Activated CD4-positive, alpha-beta T cell treated with anti-CD3 and anti-CD28 coated beads, Interleukin-2, amount 10 ng/mL, durations not matched to agents 24 days and 14 days (primary cell): ENCODE measurements at places on chromosomes 4 and X.

- no peak overlapping the region for H3K27ac ChIP-seq
- no peaks in the 10 kb centered on the region for H3K27me3 ChIP-seq
- H3K4me1 ChIP-seq = no peaks in the 10 kb centered on the region
- H3K4me3 ChIP-seq = no peak overlapping the region
- no peaks in the 10 kb centered on the region for H3K36me3 ChIP-seq
- DNase-seq = no peak
Measured at GRCh38 chr4:66633477-66633876, 911.8 kb downstream of the CENPC start.

- no peaks in the 10 kb centered on the region for H3K36me3 ChIP-seq
- H3K27me3 ChIP-seq = peaks cover 1% of the 10 kb centered on the region
- no peak overlapping the region for H3K4me3 ChIP-seq
- H3K27ac ChIP-seq = no peak overlapping the region
- no peaks in the 10 kb centered on the region for H3K4me1 ChIP-seq
- DNase-seq = no peak
Measured at GRCh38 chr4:87717276-87718031, 67.4 kb downstream of the DMP1 start.

DNA sequence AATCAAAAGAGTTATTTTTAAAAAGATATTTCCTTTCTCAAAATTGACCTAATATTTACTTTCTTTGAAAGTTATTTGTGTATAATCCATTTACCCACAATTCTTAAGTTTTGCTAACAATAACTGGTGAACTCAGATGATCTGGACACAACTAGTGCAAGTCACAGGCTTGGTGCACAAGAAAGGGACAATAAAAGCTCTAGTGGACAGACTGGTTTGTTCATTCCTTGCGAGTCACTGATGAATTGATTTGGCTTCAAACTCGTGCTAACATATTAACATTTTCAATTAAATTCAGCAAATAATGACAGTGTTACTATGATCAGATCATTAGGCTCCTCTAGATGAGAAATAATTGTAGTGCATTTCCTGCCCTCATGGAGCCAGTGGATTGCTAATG lies 169.2 kb downstream of the BMPR1B start:
- no peak for DNase-seq
- H3K36me3 ChIP-seq = no peaks in the 10 kb centered on the region
- peaks cover 6% of the 10 kb centered on the region for H3K27me3 ChIP-seq
- H3K27ac ChIP-seq = no peak overlapping the region
- H3K4me1 ChIP-seq = no peaks in the 10 kb centered on the region

DNA sequence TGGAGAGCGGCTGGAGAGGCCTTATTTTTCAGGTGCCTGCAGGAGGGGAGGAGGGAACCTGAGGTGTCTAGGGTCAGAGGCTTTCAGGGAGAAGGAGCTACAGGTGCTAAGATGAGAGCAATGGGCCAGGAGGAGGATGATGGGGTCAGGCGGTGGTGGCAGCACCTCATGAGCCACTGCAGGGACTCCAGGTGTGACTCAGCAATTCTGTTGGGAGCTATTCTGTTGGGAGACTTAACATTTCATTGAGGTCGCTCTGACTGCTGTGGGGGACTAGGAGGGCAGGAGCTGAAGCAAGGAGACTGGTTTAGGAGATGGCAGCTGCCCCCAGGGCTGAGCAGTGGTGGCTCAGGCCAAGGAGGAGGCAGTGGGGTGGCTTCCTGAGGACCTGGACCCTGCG lies 65.0 kb downstream of the CLDN34 start:
- peaks cover 3% of the 10 kb centered on the region for H3K4me1 ChIP-seq
- no peak for DNase-seq
- no peaks in the 10 kb centered on the region for H3K27me3 ChIP-seq
- H3K4me3 ChIP-seq = no peak overlapping the region
- peaks cover 6% of the 10 kb centered on the region for H3K36me3 ChIP-seq
- H3K27ac ChIP-seq = no peak overlapping the region

GRCh38 chr4:101790521-101791181 lies at the start of gene BANK1:
Gene BANK1 (plus strand): TSS chr4:101790730. CDS start chr4:101790881, 151 bp downstream.
- H3K4me1 ChIP-seq = peaks cover 12% of the 10 kb centered on the region
- H3K27me3 ChIP-seq = peaks cover 54% of the 10 kb centered on the region
- no peak within 1 kb of the TSS for H3K27ac ChIP-seq
- peak within 1 kb of the TSS; percentile 86 for H3K4me3 ChIP-seq
- DNase-seq = peak; percentile 79
- H3K36me3 ChIP-seq = peaks cover 3% of the 10 kb centered on the region

- H3K4me1 ChIP-seq = peaks cover 22% of the 10 kb centered on the region
- peaks cover 4% of the 10 kb centered on the region for H3K36me3 ChIP-seq
- no peak overlapping the region for H3K27ac ChIP-seq
Measured at GRCh38 chrX:132862562-132862961, 95.9 kb downstream of the HS6ST2 start.

- H3K36me3 ChIP-seq = no peaks in the 10 kb centered on the region
- H3K27me3 ChIP-seq = no peaks in the 10 kb centered on the region
- no peak overlapping the region for H3K4me3 ChIP-seq
- no peak overlapping the region for H3K27ac ChIP-seq
- no peaks in the 10 kb centered on the region for H3K4me1 ChIP-seq
Measured at GRCh38 chr4:140856621-140857062, 100.5 kb upstream of the TBC1D9 start.

- no peak for DNase-seq
- no peaks in the 10 kb centered on the region for H3K36me3 ChIP-seq
- H3K27me3 ChIP-seq = no peaks in the 10 kb centered on the region
- H3K4me1 ChIP-seq = peaks cover 14% of the 10 kb centered on the region
- no peak overlapping the region for H3K4me3 ChIP-seq
Measured at GRCh38 chr4:173214661-173215060, 46.0 kb downstream of the GALNT7 start.

DNA sequence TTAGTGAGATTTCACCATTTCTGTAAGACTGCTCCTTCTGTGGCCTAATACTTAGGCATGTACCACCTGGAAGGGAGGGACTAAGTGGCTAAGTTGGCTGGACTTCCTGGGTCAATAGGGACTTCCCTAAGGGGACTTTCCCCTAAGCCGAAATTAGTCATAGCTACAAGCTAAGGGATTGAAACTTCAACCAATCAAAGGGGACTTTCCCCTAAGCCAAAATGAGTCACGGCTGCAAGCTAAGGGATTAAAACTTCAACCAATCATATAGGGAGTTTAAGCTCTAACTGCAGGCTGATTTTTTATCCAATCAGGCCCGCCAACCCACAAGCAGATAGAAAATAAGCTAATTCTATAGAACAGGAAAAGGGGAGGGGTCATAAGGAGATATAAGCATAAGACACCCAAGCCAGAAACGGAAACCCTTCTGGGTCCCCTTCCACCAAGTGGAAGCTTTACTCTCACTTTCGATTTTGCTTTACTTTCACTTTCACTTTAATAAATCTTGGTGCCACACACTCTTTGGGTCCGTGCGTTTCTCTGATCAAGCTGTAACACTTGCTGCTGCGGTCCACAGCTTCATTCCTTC lies 382.8 kb downstream of the KLHL4 start:
- no peaks in the 10 kb centered on the region for H3K27me3 ChIP-seq
- no peak overlapping the region for H3K27ac ChIP-seq
- no peaks in the 10 kb centered on the region for H3K36me3 ChIP-seq
- H3K4me1 ChIP-seq = no peaks in the 10 kb centered on the region
